Thyroid gland (tissue), 4 donors: ENCODE measurements at places on chromosomes 1 and 21.

- DNase-seq = no peak
These were observed 302.0 kb downstream of the SIPA1L2 start for GRCh38 chr1:232327899-232328298.

GRCh38 chr1:52588535-52588934 lies 13.6 kb upstream of the GPX7 start:
- no peak for DNase-seq

DNA sequence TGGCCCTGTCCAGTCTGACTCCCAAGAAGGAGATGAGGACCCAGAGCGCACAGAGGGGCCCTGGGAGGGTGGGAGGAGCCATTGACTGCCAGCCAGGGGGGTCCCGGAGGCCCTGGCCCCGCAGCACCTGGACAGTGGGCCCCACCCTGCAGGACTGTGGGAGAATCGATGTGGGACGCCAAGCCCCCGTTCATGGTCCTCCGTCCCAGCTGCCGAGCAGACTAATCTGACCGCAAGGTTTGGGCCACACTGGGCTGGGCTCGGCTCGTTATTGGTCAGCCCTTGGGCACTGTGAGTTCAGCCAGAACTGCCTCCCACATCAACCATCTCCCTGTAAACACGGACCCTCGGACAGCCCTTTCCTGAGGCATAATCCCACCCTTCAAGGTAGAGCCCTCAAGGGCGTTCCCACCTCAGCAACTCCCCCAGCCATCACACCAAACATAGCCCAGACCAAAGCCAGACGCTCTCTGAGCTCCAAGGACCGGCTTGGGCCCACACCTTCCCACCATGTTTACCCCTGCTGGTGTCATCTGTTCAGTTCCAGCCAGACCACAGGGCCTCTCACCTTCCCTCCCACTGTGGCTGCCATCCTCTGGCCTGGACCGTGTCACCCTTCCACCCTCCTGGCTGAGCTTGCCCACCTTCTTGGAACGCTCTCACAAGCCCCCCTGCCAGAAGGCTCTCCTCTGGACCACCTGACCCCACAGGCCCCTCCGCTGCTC lies 16.2 kb upstream of the POFUT2 start:
- DNase-seq = no peak

DNA sequence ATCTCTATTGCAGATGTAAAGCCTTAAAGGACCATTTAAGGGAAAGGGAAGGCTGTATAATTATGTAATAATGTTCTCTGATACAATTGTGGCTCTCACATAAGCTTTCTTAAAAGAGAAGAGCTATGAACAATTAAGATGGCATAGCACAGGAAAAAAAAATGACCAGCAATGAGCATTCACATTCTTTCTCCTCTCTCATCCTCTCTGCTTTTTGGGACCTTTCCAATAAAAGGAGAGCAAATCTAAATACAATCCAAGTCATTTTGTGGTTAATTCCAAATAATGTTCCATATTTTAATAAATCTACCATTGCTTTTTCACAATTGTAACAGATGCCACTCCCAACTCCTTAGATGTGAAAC lies 23.5 kb downstream of the SMYD3 start:
- no peak for DNase-seq

DNA sequence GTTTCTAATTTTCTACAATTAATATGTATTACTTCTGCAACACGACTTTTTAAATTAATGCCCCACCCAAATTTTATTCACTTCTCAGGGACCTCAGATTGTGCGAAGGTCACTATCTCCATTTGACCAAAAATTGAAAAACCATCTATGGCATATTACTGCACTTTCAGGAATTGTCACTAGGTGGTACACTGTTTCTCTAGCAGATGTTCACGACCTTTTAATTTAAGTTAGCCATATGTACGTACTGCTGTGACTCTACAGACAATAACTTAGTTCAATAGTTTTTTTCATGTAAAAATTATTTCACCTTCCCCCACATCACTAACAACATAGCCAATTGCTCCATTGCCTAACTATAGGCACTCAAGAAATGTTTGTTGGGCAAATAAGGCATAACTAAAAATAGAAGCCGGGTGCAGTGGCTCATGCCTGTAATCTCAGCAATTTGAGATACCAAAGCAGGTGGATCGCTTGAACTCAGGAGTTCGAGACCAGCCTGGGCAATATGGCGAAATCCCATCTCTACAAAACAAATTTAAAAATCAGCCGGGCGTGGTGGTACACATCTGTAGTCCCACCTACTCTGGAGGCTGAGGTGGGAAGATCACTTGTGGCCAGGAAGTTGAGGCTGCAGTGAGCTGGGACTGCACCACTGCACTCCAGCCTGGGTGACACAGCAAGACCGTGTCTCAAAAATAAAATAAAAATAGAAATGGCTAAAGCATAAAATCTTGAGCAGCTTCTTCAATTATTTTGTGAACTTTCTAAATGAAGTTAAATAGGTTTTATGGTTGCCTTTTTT lies 75.7 kb upstream of the PKN2 start:
- no peak for DNase-seq

DNA sequence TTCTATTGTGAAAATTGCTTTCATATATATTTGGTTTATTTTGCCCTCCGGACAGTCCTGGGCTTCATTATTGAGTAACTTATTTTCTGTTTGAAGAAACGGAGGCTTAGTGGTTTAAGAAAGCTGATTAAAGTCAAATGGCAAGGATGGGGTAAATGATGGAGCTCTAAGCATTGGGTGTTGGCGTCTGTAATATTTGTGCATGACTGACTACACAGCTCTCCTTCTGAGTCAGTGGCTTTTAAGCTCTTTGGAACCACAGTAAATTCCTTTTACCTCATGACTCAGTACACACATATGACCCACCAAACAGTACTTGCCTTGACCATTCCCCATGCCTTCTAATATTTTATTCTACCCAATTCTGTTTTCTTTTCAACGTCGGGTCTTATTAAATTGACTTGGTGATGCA lies 21.0 kb downstream of the B3GALT5 start:
- no peak for DNase-seq

DNA sequence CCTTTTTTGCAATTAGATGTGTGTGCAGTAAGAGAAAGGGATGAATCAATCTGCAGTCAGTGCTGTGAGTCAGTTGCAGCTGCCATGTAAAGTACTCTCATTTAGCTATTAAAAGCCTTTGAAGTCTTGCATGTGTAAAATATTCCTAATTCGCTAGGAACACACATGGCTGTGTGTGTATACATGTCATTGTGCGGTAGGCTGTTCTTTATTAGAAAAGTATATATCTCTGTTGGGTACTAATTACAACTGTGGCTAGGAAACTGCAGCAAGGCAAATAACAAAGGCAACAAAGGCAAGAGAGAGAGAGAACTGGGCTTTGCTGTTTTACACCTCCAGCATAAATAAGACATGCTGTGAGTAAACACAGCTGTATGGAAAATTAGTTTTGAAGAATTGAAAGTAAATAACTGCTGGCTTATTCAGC lies 41.7 kb downstream of the EPB41 start:
- no peak for DNase-seq
